Ascending aorta (tissue), 2 donors: ENCODE measurements at places on chromosomes 13 and 19.
A peak's percentile ranks its signal among the peaks of the same experiment; 100 is the strongest.

- no peak overlapping the region for H3K4me3 ChIP-seq
- peak overlapping the region; percentile 14 for H3K27ac ChIP-seq
Measured at GRCh38 chr13:48251611-48252081, 18.6 kb downstream of the ITM2B start.

GRCh38 chr19:41426952-41427646, at the start of gene B3GNT8:
Gene B3GNT8 (minus strand): TSS chr19:41427374. CDS start chr19:41426778, 596 bp downstream.
- H3K36me3 ChIP-seq, result peaks cover 29% of the 10 kb centered on the region
- H3K4me1 ChIP-seq, result peaks cover 9% of the 10 kb centered on the region
- peak within 1 kb of the TSS; percentile 48 for H3K4me3 ChIP-seq
- H3K27ac ChIP-seq, result peak within 1 kb of the TSS; percentile 79
- H3K27me3 ChIP-seq, result no peaks in the 10 kb centered on the region

GRCh38 chr13:29850213-29850898, at the start of gene UBL3:
Gene UBL3 (minus strand): TSS chr13:29850617. CDS start chr13:29849538, 1,079 bp downstream.
- no peaks in the 10 kb centered on the region for H3K4me1 ChIP-seq
- H3K27ac ChIP-seq, result peak within 1 kb of the TSS; percentile 98
- no peaks in the 10 kb centered on the region for H3K36me3 ChIP-seq
- H3K27me3 ChIP-seq, result no peaks in the 10 kb centered on the region
- peak; percentile 91 for DNase-seq

DNA sequence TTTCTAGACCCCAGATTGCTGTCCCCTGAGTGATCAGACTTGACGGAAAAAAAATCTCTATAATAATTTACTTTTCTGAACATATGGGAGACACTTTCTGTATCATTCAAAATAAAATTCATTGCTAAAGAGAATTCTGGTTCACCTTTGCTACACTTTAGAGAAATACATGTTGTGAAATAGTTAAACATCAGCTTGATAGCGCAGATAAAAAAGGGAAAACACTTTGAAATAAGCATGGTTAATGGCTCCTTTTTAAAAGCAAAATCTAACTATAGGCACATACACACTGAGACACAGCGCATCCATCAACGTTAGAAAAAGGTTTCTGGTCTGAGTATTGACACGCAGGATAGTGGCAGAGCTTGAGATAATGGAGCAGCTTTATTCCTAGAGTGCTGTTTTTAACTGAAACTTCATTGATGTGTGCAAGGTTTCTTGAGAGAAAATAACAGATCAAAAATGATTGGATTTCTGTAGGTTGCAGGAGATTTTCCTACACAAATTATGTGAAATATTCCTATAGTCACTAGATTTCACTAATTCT, 341.2 kb downstream of the MZT1 start:
- H3K36me3 ChIP-seq, result no peaks in the 10 kb centered on the region
- H3K4me1 ChIP-seq, result no peaks in the 10 kb centered on the region
- H3K27ac ChIP-seq, result no peak overlapping the region
- no peaks in the 10 kb centered on the region for H3K27me3 ChIP-seq

DNA sequence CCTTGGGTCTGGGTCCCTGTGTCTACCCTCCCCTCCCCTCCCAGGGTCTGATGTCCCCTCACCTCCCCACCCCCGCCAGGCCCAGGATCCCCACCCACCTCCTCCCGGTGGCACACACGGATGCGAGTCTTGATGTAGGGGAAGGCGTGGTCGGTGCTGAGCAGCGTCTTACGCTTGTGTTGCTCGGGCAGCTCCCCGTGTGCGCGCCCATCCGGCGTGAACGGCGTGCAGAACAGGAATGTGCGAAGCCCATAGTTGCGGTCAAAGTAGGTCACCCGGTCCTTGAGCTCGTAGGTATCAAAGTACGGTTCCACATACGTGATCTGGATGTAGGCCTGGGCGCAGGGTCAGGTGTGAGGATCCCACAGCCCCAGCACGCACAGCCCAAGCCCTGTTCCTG, 4.4 kb upstream of the KANK2 start:
- H3K36me3 ChIP-seq, result no peaks in the 10 kb centered on the region
- no peak for DNase-seq
- H3K27ac ChIP-seq, result peak overlapping the region; percentile 94

DNA sequence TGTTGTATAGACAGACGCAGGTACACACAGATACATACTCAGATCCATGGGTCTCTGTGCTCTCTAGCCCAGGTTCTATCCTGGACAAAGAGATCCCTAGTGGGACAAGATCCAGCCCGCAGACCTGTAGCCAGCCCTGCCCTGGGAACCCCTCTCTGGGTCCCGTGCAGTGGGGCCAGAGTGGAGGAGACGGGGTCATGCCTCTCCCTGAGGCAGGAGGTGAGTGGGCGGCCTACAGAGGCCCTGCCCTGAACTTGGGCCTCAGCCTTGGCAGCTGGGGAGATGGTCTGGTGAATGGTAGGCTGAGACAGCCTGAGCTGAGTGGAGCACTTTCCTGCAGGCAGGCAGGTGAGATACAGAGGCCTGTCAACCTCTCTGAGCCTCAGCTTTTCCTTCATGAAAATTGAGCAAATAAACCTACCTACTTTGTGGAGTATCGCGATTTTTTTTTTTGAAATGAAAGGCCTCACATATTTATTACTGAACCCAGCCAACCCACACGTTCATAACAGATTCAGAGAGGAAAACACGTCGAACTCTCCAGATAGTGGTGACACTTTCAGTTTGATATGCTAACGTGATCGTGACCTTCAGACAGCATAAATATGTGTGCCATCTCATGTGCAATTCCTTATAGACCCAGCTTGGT, 3.4 kb upstream of the JUND start:
- no peaks in the 10 kb centered on the region for H3K27me3 ChIP-seq
- no peak for DNase-seq
- peak overlapping the region; percentile 34 for H3K27ac ChIP-seq
- no peak overlapping the region for H3K4me3 ChIP-seq
